ENCODE measurements at places on chromosomes 5 and 9. TPM values are rescaled to one million over a fixed set of nuclear protein-coding genes. Genes with fewer than 3 reads are reported as not detected.

PCDHB14 gene
- total RNA-seq, result 0.77 TPM

GPSM1 gene
- 54.2 TPM for total RNA-seq

ADAMTSL1 gene
- 27.9 TPM for total RNA-seq

BASP1 gene
- total RNA-seq, result 186 TPM

GPR150 gene
- 0.33 TPM for total RNA-seq

SEC16A gene
- 15.7 TPM for total RNA-seq

ACSL6 gene
- total RNA-seq, result 0.26 TPM

FAM78A gene
- total RNA-seq, result 0.33 TPM

OBP2B gene
- total RNA-seq, result not detected

CNOT8 gene
- total RNA-seq, result 50.1 TPM

RANBP3L gene
- total RNA-seq, result under 0.01 TPM

SH3RF2 gene
- total RNA-seq, result 1.2 TPM

P4HA2 gene
- total RNA-seq, result 553 TPM

ADAMTS12 gene
- 10.7 TPM for total RNA-seq

EDIL3 gene
- total RNA-seq, result 9.2 TPM

PAM gene
- 405 TPM for total RNA-seq

SMIM3 gene
- total RNA-seq, result 34.9 TPM

IL3 gene
- total RNA-seq, result not detected

C5orf46 gene
- total RNA-seq, result not detected

CATSPER3 gene
- total RNA-seq, result under 0.01 TPM

HAND1 gene
- not detected for total RNA-seq

TAF11L6 gene
- not detected for total RNA-seq

NTRK2 gene
- 0.26 TPM for total RNA-seq

NADK2 gene
- 24.4 TPM for total RNA-seq

RFX3 gene
- total RNA-seq, result 2.8 TPM

EPB41L4B gene
- 1.5 TPM for total RNA-seq

SLC2A8 gene
- 11.4 TPM for total RNA-seq
